ENCODE measurements at places on chromosomes 12 and 14. TPM values are rescaled to one million over a fixed set of nuclear protein-coding genes. Genes with fewer than 3 reads are reported as not detected.

The IL22 gene
- total RNA-seq: not detected

The RGS6 gene
- total RNA-seq: not detected

The KRT76 gene
- total RNA-seq: not detected

DNA sequence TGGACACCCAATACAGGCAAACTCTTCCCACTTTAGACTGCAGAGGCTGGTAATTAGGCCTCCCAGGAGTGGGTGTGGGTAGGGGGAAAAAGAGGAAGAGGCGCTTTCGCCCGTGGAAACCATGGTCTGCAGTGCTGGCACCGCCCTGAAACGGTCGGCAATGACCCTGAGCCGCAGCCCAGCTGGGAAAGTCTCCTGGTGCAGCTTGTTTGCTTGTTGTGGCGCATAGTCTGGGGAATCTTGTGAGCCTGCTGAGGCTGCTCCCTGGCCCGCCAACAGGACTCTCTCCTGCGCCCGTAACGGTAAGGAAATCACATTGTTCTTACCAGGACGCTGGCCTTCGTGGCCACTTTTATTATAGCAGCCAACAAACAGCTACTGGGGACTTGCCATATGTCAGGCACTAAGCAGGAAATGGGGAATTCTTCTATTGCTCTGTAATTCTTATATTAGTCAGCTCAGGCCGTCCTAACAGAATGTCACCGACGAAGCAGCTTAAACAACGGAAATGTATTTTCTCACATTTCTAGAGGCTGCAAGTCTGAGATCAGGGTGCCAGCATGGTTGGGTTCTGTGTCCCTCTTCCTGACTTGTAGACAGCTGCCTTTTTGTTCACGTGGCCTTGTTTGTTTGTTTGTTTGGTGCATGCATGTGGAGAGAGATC lies 52.5 kb upstream of the RIN3 start:
- H3K4me3 ChIP-seq: no peak overlapping the region
- DNase-seq: no peak
- no peak overlapping the region for H3K27ac ChIP-seq

GRCh38 chr12:50157259-50157658 lies 9.9 kb downstream of the CERS5 start:
- H3K4me1 ChIP-seq: no peaks in the 10 kb centered on the region
- DNase-seq: no peak
- H3K27ac ChIP-seq: no peak overlapping the region
- no peaks in the 10 kb centered on the region for H3K27me3 ChIP-seq

GRCh38 chr14:105324080-105324778 lies 9.7 kb downstream of the PACS2 start:
- H3K27me3 ChIP-seq: no peaks in the 10 kb centered on the region
- no peaks in the 10 kb centered on the region for H3K4me1 ChIP-seq
- no peak for DNase-seq
- H3K4me3 ChIP-seq: no peak overlapping the region
- no peaks in the 10 kb centered on the region for H3K36me3 ChIP-seq

GRCh38 chr12:9813821-9814798 lies 13.2 kb upstream of the KLRF1 start:
- peak overlapping the region; percentile 33 for H3K4me3 ChIP-seq
- DNase-seq: peak; percentile 88
- H3K4me1 ChIP-seq: peaks cover 23% of the 10 kb centered on the region
- no peaks in the 10 kb centered on the region for H3K36me3 ChIP-seq

GRCh38 chr12:71780237-71780822 lies 25.7 kb downstream of the RAB21 start:
- peak overlapping the region; percentile 49 for H3K27ac ChIP-seq
- DNase-seq: peak; percentile 60
- H3K36me3 ChIP-seq: peaks cover 15% of the 10 kb centered on the region
- peaks cover 13% of the 10 kb centered on the region for H3K4me1 ChIP-seq
- no peaks in the 10 kb centered on the region for H3K27me3 ChIP-seq
- H3K4me3 ChIP-seq: no peak overlapping the region

- no peaks in the 10 kb centered on the region for H3K36me3 ChIP-seq
- H3K4me3 ChIP-seq: peak overlapping the region; percentile 8
- DNase-seq: no peak
- no peaks in the 10 kb centered on the region for H3K27me3 ChIP-seq
- no peak overlapping the region for H3K27ac ChIP-seq
Observed at GRCh38 chr12:10069099-10069498, 29.7 kb downstream of the CLEC1A start.

Data from B cell (primary cell).